ENCODE measurements at places on chromosomes 2 and 18.

DNA sequence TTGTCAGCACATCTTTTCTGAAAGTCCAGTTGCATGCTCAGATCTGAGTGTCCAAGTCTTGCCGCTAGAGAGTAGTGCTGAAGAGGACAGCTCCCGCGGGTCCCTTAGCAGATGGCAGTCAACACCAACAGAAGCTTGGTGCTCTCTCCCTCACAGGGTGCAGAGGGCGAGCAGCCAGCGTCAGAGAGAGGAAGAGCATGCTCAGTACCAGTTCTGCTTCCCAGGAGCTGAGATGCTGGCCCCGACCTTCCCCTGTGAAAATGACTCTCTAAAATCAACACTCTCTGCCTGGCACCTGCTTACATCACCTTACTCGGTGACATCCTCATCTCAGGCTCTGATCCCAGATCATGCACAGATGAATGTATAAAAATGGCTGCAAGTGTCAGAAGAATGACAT, 86.0 kb upstream of the TWIST2 start:
- peak; percentile 1 for DNase-seq

GRCh38 chr2:195711478-195711877, 54.5 kb downstream of the SLC39A10 start:
- no peak for DNase-seq

GRCh38 chr2:225056330-225057073, 14.2 kb upstream of the DOCK10 start:
- DNase-seq: no peak

DNA sequence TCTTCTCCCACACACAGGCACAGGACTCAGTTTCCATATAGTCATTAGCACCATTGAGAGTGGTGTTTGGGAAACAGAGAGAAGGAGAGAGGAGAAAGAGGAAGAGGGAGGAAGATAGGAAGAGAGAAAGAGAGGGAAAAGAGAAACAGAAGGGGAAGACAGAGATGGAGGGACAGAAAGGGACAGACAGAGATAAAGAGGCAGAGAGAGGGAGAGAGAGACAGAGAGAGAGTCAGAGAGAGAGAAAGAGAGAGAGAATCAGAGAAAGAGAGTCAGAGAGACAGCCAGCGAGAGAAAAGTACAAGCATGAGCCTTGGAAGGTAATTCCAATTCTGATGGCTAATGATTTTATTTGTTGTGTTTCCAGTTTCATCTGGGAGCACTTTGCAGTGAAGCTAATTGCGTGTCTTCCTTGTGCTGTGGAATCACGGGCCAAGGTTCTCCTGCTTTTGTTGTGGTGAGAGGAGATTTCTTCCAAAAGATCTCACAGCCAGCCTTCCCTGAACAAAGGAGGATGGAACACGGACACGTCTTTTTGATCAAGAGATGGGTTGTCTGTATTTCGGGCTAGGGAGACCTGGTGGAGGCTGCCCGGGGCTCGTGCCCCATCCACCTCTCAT, 153.6 kb upstream of the TWIST2 start:
- DNase-seq: no peak

GRCh38 chr2:36403675-36404230, 48.2 kb downstream of the CRIM1 start:
- no peak for DNase-seq

DNA sequence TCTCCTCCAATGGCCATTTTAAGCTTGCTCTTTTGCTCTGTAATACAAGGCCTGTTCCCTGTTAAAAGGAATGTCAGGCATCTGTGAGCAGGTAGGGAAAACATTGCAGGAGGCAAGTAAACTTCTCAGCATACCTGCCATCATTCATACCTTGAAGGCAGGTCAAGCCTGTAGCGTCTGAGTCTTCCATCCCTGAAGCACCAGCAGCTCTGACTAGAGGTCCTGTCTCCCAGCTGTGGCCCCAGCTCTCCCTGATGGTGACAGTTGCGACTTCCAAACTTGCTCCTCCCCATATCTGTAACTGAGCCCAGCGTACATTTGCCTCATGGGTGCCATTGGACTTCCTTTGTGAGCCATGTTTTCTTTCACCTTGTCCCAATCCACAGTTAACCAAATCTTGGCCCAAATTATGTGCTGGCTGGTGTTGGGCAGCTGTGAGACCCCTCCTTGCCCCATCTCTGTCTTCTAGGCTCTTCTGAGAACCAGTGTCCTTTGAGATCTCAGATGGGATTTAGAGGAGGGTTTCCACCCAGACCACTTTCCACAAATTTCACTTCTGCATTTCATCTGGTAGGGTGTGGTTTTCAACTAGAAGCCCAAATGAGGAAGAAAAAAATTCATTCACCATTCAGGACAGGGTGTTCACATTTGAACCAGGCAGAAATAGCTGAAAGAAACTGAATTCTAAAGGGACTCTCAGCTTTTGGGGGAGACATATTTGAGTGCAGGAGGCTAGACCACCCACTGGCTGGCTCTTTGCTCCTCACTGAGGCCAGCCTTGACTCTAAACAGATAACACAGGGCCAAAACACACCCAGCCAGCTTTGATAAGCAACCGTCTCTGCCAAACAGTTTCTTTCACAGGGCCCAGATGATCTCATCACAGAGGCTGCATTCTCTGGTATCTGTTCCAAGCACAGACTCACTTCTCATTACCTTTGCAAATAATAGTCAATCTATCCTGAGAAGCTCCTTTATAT, 66.4 kb upstream of the MSH2 start:
- DNase-seq: no peak

GRCh38 chr2:80113399-80113798, 191.2 kb downstream of the LRRTM1 start:
- DNase-seq: no peak

- DNase-seq: no peak
Observed at GRCh38 chr2:113057117-113057516, 1.9 kb upstream of the IL36RN start.

DNA sequence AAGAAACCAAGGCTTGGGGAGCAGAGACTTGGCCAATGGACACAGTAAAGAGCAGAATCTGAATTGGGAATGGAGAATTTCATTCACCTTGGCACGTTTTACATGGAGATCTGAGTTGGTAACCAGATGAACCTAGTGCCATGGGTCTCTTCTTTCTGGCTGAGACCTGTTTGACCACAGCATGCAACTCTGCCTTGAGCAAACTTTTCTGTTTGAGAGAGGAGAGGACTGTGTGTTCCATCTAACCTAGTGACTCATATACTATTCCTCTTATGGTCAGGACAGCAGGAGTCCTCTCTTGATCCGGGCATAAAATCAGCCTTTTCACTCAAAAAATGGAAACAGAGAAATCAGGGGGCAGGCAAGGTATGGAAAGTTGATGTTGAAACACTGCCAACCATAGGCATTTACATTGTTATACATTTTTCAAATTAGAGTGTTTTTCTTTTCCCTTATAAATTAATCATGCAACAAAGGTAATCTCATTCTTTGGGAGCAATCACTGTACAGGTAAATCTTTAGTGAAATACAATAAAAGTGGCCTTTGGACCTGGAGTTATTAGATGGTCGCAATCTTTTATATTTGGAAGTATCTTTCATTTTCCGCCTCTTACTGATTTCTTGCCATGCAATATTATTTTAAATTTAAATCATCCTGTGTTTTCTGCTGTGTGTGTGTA, 86.7 kb downstream of the NRP2 start:
- no peak for DNase-seq

GRCh38 chr2:152743002-152743401, 24.6 kb downstream of the ARL6IP6 start:
- peak; percentile 22 for DNase-seq

- DNase-seq: no peak
Observed at GRCh38 chr2:46521215-46521683, 41.9 kb downstream of the TMEM247 start.

DNA sequence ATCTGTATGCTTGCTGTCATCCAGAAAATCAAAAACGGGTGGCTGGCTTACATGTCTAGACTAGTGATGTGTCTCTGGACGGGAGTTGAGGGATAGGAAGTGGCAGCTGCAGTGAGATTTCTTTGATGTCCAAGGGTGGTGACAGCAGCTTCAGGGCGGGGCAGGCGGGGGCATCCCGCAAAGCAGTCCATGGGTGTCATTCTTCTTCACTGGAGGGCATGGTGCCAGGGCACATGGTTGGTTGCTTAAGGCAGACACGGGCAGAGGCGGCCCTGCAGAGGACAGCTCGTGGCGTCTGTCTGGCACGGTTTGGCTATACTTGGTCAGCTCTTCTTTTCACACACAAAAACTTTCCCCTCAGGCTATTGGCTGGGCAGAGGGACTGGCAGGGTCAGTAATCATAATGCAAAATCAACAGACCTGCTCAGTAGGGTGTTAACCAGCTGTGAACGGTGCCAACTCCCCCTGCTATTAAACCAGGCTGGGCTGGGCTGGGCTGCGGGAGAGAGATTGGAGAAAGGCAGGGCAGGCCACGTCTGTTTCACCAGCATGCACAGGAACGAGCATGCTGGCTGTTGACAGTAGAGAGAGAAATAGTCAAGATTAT, 63.7 kb downstream of the COL4A3 start:
- peak; percentile 90 for DNase-seq

- DNase-seq: no peak
Observed at GRCh38 chr2:132544006-132544630, 125.9 kb downstream of the LYPD1 start.

DNA sequence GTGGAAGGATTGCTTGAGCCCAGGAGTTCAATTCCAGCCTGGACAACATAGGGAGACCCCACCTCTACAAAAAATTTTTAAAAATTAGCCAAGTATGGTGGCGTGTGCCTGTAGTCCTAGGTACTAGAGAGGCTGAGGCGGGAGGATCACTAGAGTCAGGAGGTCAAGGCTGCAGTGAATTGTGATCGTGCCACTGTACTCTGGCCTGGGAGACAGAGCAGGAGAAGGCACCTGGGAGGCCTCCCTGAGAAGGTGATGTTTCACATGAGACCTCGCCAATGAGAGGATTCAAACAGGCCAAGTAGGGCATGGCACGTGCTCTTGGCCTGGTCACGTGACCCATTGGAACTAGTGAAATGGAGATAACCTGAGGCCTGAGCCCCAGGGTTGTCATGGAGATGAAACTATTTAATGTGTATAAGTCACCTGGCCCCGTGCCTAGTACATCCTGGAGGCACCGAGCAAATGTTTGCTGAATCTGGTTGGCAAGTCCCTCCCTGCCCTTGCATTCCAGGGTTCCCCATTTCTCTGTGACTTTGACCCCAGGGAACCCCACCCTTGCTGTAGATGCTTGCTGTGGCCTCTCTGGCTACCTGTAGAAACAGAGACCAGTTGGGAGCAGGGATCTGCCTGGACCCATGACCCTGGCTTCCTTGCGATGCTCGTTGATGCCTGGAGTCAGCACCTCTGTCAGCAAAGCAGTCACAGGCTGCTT, 26.1 kb upstream of the ROCK2 start:
- DNase-seq: no peak

DNA sequence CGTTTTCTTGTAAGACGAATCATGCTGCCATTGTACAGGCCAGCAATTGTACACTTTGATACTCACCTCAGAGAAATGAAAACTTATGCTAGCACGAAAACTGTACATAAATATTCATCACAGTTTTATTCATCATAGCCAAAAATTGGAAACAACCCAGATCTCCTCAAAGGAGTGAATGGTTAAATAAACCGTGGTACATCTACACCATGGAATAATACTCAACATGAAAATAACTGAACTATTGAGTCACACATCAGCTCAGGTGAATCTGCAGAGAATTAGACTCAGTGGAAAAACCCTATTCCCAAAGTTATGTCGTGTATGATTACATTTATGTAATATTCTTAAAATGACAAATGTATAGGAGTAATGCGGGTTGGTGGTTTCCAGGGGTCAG, 251.0 kb upstream of the HDAC4 start:
- no peak for DNase-seq

All from NCI-H1105 treated with DMSO at 0.1 percent for 48 hours (cell line).